ENCODE measurements at places on chromosomes 7 and 10.

GRCh38 chr10:60003651-60004523 lies 97.5 kb upstream of the CCDC6 start:
- peak; percentile 85 for DNase-seq

DNA sequence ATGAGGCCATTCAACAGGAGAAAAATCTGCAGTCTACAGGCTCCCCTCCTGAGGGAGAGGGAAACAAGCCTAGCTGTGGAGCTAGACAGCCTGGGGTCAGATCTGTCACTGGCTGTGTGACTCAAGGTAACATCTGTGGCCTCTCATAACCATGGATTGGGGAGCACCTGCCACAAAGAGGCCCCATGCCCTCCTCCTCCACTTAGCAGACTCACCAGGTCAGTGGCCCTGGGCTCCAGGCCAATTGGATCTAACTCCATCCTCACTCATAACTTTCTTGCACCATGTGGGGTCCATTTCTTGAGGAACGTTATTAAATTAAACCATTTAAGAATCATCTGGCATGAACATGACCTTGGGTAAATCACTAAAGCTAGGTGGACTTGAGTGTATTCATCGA lies 1.8 kb downstream of the GDF10 start:
- DNase-seq, result no peak

DNA sequence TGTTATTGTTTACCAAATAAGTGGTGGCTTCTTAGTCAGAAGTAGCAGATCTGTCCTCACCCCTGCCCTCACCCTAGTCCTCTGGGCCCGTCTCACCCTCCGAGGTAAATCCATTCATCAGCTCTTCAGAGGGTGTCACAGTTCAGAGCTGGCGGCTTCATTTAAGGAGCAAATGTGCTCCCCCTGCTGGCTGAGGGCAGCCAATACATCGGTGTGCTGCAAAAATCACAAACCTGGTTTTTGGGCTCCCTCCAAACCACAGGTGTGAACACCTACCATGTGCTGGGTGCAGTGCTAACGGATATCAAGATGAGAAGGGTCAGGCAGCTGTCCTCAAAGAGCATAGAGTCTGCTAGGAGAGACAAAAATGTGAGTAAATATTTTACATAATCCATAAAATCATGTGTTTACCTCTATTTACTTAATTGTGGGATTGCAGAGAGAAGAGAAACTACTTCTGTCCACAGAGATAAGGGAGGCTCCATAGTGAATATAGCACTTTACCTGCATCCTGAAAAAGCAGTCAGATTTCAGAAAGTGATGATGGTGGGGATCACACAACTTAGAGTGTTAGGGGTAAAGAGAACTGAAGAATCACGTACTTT lies 15.5 kb upstream of the CRTAC1 start:
- DNase-seq, result no peak

DNA sequence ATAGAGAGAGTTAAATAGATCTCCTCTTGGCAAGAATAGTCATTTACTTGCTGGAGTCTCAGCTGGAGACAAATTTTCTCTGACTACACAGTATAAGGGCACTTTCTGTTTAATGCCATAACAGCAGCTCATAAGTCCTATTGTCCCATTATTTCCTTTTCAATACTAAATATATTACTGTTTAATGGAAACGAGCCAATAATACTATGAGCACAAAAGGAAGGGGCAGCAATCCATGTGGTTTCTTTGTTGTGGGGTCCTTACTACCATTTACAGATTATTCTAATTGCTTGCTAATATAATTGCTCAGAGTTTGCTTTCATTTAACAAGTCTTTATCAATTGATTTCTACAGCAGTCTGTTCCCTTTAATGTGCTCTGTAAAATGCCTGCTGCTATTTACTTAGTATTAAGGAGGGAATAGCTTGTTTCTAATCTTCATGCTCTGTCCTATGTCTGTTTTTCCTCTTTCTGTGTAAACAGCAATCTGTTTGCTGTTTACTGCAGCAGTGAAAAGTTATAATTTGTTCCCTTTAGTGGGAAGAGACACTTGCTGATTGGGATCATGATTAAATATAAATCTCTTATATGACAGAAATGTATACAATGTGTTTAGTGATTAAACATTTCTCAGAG lies 296.2 kb upstream of the SMIM30 start:
- peak; percentile 48 for DNase-seq

DNA sequence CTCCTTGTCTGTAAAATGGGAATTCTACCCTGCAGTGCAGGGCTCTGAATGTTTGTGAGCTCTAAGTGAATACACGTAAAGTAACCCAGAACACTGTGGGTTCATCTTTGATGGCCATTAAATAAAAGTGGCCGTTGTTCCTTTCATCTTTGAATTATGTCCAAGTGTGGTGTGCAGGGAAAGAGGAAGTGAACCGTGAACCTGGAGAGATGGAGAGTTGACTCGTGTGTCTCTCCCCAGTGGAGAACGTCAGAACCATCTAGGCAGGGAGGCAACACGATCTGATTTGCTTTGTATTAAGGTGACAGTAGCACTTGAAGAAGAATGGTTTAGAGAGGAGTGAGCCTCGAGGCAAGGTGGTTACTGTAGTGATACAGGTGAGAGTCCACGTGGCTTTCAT lies 93.5 kb upstream of the GJD4 start:
- DNase-seq, result no peak

GRCh38 chr7:144470078-144470477 lies 66.6 kb upstream of the NOBOX start:
- no peak for DNase-seq

- DNase-seq, result no peak
These were observed 39.8 kb downstream of the PSMC2 start for GRCh38 chr7:103387242-103387641.

GRCh38 chr7:123220396-123220795 lies 20.6 kb upstream of the SLC13A1 start:
- no peak for DNase-seq

- peak; percentile 77 for DNase-seq
These were observed at the start of gene FASTK for GRCh38 chr7:151080522-151081169. Gene FASTK (minus strand): TSS chr7:151080809. CDS start chr7:151080766, 43 bp downstream.

GRCh38 chr10:62238880-62239279 lies 29.8 kb downstream of the RTKN2 start:
- DNase-seq, result no peak

DNA sequence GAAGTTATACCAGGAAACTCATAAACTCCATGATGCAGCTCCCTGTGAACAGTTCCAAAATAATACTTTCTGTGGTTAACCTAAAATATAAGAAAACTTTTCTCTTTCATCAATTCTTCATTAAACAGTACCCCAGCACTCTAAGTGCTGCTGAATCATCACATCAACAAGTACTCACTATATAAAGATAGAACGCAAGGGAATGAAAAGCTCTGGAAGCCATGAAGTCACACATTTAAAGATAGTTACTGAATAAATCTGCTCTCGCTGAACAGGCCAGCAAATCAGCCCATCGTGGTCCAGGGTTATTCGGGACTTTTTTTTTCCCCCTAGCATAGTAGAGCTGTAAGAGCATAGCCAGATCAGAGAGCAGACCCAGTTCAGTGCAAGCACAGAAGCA lies 254.3 kb downstream of the IPMK start:
- no peak for DNase-seq

DNA sequence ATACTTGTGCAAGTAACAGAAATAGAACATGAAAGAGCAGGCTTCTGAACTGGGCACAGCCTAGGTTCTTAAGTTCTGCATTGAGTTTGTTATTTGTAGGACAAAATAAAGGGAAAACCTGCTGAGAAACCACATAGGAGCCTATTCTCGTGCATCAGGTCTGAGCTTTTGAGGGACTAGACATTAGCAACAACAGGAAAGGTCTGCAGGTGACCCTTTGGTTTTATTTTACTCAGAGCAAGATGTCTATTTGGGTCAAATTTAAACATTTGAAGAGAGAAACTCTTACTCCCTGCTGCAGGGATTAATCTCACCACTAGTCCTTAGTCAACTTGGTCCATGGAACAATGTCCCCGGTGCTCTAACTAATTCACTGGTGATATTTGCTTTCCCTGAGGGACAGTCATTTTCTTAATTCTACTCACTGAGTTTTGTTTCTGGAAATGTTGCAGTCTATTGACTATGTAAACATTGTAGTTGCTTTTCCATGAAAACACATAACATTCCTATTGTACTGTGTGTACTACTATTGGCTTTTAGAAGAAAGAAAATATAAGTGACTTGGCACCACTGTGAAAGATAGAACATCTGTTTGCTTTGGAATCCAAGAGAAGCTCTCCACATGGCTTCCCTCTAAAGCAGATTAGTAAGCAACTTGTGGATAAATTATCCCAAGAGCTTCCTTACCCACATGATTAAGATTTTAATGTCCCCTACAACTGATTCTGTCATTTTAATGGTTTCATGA lies 108.2 kb downstream of the CHRM2 start:
- no peak for DNase-seq

DNA sequence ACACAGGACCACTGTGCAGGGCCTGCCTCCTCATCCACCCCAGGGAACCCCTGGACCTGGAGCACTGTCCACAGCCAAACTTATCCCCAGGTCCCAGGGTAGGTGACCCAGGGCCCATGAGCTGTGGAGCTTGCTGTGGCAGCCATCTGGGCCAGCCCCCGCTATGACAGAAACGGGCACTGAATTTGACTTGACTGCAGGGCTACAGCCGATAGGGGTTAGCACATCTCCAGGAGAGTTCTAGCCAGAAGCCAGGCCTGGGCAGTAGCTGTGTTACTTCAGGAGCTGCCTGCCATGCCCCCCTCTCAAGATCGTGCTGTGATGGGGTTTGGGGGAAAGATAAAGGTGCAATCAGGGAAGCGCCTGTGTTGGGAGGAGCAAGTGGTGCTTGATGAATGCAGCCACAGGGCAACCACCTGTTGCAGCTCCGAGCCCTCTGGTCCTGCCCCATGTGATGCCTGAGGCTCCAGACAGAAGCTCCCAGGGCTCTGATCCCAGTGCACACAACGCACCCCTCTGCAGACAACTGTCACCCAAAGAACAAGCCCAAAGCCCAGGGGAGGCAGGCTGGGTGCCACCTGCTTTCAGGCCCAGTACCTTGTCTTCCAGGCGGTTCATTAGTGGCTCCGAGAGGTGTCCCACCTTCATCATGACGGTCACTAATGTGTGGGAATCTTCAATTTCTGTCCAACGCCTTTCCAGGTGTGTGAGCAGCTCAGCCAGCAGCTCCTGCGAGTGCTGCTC lies 6.5 kb downstream of the TBRG4 start:
- no peak for DNase-seq

- DNase-seq, result no peak
These were observed 133.1 kb downstream of the SVIL start for GRCh38 chr10:29501692-29502091.

- DNase-seq, result no peak
These were observed 8.9 kb downstream of the FOXI2 start for GRCh38 chr10:127745861-127746260.

DNA sequence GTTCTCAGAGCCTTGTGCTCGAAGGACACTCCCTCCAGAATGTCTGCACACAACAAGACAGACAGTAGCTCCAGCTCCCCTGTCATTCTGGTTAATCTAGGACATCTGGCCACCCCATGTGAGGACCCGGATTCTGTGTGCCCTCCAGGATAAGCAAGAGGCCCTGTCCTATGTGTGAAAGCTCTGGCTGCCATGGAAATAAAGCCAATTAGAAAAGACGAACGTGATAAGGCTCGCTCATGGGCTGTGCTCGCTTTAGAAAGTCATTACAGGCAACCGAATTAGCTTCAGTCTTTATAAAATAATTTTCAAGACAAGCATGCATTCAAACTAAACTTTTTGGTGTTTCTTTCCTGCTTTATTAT lies 263.4 kb downstream of the INHBA start:
- DNase-seq, result no peak

GRCh38 chr7:40822861-40823260 lies 688.1 kb downstream of the SUGCT start:
- DNase-seq, result no peak

GRCh38 chr10:90983914-90984549 lies 63.1 kb upstream of the ANKRD1 start:
- DNase-seq, result no peak

GRCh38 chr10:102785818-102786217 lies 42.1 kb downstream of the WBP1L start:
- DNase-seq, result no peak

DNA sequence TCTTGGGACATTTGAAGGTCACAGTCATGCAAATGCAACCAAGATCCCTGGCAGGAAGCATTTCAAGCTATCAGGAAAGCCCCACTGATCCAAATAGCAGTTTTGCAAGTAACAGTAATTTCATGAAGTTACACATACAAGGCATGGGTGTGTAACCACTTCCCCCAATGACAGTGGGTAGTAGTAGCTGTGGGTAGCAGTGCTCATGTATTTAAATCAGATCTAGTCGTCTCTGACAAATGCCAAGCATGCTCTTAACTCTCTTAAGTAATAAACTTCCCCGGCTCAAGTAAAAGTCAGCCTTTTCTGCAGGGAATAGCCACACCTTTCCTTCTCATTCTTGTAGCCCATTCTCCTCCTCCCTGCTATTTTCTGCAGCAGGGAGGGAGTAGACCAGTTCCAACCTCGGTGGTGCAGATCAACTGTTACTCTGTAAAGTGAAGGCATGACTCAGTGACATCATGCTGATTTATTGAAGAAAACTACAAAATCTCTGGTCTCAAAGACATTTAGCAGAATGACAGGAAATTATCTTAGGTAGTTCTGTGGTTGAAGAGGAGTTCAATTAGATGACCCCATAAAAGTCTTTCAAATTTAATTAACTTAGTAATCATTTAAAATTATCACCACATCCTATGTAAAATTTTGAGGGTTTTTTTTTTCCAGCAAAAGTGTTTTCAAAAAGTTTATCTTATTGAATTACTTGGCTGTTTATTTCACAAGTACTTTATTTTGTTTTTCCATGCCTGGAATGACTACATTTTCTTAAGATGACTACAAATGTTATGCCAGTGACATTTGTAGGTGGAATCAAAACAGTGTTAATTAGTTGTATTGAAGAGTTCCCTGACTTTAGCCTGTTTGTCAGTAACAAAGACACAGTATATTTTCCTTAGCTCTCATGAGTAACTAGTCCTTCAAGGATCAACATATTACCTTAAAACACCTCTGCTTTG lies 568.3 kb downstream of the INHBA start:
- no peak for DNase-seq

DNA sequence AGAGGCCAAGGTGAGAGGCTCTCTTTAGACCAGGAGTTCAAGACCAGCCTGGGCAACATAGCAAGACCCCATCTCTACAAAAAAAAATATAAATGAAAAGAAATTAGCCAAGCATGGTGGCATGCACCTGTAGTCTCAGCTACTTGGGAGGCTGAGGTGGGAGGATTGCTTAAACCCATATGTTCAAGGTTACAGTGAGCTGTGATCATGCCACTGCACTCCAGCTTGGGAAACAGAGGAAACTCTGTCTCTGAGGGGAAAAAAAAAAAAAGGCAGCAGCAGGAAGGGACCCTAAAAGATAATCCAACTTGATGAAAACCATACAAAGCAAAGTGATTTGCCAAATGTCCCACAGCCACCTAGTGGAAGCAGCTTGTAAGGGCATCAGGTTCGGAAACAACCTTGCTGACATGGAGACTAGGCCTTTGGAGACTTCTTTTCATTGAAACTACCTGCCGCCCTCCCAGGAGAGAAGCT lies 15.6 kb upstream of the PBLD start:
- DNase-seq, result no peak

- DNase-seq, result no peak
These were observed 161.5 kb downstream of the MAD1L1 start for GRCh38 chr7:2071133-2071832.

Data from NCI-H446 treated with DMSO at 0.1 percent for 48 hours (cell line).